Body of pancreas (tissue), 4 donors: ENCODE measurements at places on chromosomes 16 and 17. TPM values are rescaled to one million over a fixed set of nuclear protein-coding genes. Genes with fewer than 3 reads are reported as not detected.

DNA sequence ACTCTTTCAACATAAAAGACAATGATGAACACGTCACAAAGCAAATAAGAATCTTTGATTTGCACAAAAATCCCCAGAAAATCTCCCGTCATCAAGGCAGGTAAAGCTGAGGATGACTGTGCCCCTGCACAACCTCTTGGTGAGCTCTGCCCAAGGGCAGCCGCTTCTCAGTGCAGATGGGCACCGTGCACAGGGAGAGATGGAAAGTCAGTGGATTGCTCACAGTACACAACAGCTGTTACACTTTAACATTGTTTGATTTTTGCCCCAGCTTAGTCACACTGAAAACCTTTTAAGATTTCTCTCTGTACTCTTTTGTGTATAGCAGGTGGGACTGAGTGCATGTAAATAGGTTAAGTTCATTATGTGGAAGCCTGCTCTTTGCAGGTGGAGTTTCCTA lies 104.2 kb downstream of the CDK5R1 start:
- peak; percentile 10 for DNase-seq

ABCA6 gene
- total RNA-seq, result 20.8 TPM

FSCN2 gene
- 13.5 TPM for total RNA-seq

DNA sequence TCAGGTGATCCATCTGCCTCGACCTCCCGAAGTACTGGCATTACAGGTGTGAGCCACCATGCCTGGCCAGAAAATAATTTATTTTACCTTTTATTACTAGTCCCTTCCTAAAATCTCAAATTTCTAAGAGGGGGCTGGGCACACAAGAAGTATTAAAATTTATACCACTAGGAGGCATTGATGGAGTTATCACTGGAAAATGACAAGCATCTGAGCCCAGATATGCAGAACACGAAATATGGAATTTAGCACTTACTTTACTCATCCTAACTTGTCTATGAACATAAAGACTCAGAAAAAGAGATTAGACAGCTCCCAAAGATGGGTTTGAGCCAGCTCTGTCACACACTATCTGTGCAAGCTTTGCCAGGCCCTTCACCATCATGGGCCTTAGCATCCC lies 46.4 kb downstream of the STAT5A start:
- no peak for DNase-seq

- peak; percentile 32 for DNase-seq
Measured at GRCh38 chr16:1707193-1707790, 1.3 kb downstream of the MAPK8IP3 start.

GRCh38 chr16:4090351-4090851 lies 25.8 kb downstream of the ADCY9 start:
- DNase-seq, result no peak

- DNase-seq, result peak; percentile 2
Measured at GRCh38 chr17:68646626-68647526, 45.7 kb upstream of the FAM20A start.

DNA sequence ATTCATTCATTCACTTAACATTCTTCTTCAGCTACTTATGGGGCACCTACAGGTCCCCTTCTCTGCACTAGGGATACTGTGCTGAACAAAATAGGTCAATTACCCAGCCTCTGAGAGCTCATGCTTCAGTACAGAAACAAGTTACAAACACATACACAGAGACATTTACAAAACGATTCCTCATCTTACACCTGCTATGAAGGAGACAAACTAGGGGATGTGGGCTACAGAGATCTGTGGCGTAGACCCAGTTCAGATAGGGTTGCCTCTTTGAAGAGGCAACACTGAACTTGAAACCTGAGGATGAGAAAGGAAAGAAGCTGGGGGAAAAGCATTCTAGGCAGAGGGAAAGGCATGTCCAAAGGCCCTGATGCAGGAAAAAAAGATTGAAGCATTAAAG lies 5.2 kb downstream of the IL21R start:
- DNase-seq, result no peak

PMP22 gene
- total RNA-seq, result 53.1 TPM

- peak; percentile 78 for DNase-seq
Measured at GRCh38 chr17:57833179-57833939, 16.5 kb downstream of the MRPS23 start.

ELOB gene
- 77.5 TPM for total RNA-seq
